AG09309 (cell line): ENCODE measurements at places on chromosomes 11 and 22.

DNA sequence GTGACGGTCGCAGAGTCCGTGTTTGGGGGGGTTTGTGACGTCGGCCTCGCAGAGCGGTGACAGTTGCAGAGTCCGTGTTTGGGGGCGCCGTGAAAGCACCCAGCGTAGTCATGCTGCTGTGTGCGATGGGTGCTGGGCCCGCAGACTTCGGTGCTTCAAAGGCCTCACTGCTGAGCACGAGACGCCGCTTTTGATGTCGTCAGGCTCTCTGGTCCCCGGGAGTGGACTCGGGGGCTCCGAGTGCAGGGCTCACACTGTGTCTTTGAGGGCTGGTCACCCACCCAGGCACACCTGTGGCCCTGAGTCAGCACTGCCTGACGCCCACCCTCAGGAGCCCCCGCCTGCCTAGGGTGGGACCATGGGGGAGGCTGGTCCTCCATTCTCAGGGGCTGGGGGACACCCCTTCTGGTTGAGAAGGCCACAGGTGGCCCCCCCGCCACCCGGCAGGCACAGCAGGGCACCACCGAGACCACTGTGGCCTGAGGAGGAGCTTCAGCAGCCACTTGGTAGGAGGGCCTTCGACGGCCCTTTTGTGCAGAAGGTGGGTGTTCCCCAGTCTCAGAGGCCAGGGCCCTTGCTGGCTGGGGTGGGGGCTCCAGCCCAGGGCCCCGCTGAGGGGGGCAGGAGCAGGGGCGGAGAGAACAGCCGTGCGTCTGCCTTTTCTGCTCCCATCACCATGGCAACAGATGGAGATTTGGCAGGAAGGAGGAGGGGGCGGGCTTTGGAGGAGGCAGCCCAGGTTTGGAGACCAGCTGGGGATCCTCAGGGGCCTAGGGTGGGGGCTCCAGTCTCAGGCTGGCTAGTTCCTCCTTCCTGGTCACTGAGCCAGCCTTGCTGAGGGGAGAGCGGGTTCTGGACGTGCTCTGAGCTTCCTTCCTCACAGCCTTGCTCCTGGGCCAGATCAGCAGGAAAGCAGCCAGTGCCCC, 20.9 kb downstream of the BRSK2 start:
- DNase-seq: no peak

GRCh38 chr22:31394326-31394725, 5.1 kb upstream of the DRG1 start:
- no peak for DNase-seq

DNA sequence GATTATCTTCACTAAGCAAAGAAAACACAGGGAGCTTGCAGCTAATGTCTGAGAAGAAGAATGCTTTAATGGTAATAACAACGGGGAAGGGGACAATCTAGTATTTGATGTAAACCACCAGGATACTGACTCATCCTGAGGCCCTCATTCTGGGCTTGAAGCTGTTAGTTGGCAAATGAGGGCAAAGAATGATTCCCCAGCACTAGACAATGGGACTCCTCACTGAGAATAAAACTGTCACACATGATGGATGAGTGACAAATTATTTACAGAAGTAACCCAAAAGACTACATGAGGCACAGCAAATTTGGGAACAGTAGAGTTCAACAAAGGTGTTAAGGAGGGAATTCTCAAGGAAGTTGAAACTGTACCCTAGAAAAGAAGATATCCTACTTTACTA, 76.3 kb downstream of the FAM168A start:
- DNase-seq: no peak

DNA sequence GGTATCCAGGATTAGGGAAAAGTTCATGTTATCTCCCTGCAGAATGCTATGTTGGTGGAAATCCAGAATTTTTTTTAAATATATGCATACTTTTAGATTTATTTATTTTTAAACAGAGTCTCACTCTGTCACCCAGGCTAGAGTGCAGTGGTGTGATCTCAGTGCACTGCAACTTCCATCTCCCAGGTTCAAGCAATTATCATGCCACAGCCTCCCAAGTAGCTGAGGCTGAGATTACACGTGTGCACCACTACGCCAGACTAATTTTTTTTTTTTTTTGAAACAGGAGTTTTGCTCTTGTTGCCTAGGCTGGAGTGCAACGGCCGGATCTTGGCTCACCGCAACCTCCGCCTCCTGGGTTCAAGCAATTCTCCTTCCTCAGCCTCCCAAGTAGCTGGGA, 2.6 kb downstream of the PACSIN2 start:
- DNase-seq: no peak

DNA sequence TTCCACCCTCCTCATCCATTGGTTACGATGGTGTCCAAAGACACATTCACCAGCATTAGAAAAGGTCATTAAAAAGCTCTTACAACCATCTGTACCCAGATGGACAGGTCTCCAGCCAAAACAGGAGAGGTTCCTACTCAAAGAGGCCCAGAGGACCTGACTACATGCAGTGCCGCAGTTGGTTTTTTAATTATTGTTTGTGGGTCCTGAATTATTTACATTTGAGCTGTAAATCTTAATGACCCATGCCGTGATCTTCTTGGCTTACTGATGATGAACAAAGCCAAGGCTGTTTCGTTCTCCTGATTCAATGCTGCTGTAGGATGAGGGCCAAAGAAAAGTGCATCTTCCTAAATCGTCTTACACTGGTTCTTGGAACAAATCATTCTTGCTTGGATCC, 83.7 kb downstream of the CADM1 start:
- DNase-seq: no peak

- DNase-seq: no peak
Measured at GRCh38 chr11:102241026-102241425, 76.3 kb upstream of the BIRC3 start.

- DNase-seq: no peak
Measured at GRCh38 chr11:18012122-18012905, 533 bp downstream of the SERGEF start.

- no peak for DNase-seq
Measured at GRCh38 chr22:38699784-38700183, 959 bp downstream of the JOSD1 start.

DNA sequence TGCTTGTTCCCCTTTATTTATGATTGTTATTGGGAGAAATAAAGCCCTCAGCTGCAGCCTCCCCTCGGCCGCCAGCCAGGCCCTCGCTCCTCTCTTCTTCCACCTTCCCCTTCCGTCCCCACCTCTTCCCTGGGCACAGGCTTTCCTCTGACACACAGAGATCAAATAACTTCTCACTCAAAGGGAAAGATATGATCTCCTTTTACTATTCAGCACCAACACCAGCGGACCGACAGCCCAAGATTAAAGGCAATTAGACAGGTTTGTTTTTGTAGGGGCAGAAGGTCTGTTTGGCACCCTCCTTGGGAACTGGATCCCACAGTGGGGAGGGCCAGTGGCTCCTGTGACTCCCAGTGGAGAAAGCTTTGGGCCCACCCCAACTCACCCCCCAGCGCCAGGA, 23.0 kb downstream of the NECTIN1 start:
- DNase-seq: no peak

GRCh38 chr11:23555085-23555484, 694.8 kb upstream of the CCDC179 start:
- DNase-seq: no peak

- DNase-seq: no peak
Measured at GRCh38 chr11:20045098-20045688, 115.1 kb downstream of the DBX1 start.

DNA sequence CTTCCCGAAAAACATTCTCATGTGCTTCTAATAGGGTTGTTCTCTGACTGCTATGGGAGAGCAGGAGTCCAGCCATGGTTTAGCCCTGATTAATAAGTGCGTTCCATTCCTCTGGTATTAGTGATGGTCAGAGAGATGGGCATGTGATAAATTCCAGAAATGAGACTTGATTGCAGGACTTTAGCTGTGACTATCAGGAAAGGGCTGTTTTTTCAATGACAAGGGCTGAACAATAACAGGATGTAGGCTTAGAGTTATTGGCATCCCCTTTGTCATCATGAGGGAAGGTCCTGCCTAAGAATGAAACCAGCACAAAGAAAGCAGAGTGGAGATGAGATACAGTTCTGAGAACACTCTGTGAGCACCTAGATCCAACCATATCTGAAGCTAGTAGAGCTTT, 494.6 kb downstream of the MIAT start:
- no peak for DNase-seq

- no peak for DNase-seq
Measured at GRCh38 chr11:64885367-64886286, 7.2 kb upstream of the EHD1 start.

DNA sequence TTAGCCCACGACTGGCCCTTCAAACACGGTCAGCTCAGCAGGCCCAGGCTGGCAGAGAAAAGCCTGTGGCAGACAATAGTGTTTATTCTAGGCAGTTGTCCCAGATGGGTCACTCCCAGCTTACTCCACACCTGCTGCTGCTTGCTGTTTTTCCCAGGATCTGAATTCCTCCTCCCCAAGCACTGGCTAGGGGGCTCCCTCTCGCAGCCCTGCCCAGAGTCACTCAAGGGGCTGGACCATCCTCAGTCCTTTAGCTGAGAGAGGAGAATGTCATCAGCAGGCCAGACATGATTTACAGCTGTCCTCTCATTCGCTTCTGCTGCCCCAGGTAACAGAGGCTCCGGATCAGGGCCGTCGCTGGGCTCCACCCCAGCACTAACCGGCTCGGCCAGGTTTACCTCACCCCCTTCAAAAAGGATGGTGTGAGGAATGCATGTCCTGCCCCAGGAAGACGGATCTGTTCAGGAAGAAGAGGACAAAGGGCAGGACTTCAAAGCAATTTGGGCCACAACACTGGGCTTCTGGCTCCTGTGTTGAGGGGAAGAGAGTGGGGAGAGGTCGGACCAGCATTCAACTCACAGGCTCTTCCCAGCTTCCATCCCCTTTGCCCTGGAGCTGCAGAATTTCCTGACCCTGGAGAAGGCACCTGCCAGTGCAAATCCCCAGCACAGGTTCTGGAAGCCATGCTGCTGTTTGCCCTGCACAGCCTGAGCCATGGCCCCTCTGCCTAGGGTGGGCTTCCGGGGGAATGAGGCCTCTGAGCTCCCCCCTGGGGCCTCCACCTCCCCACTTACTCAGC, 59.7 kb upstream of the BARX2 start:
- DNase-seq: no peak

- DNase-seq: no peak
Measured at GRCh38 chr22:27270818-27271510, 530.6 kb downstream of the MN1 start.

DNA sequence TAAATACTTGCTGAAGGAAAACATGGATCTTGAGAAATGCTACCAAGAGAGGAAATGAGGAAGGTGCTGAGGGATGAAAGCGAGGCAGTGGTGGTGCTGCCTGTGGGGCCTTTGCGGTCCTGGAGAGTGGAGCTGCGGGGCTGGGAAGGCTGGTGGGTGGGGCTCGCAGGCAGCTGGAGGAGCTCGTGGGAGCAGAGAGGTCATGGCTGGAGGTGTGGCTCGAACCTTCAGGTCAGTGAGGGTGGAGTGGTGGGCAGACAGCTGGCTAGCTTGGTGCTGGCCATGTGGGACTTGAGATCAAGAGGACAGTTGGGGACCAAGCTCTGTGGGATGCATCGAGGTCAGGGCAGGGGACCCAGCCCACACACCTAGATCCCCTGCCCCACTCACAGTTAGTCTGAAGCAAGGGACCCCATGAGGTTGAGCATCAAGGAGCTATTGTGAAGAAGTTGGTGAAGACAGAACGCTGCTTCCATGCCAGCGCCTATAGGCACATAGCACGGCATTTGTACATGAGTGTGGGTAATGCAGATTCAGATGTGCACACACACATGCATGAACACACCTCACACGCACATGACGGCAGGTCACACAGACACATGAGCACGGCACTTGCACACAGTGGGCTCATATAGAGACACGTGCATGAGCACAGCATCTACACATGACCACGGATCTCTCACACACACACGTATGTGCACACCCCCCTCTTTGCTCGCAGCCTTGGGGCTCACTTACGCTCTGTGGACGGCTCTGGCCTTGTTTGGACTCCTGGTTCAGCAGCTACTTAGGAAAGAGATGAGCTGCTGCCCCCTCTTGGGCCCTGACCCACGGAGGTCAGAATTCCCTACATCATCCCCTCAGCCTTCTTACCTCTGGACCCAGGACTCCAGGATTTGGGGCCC, 30.4 kb downstream of the SHANK3 start:
- DNase-seq: no peak

GRCh38 chr11:77884829-77885190, 63.9 kb downstream of the AAMDC start:
- DNase-seq: no peak

- no peak for DNase-seq
Measured at GRCh38 chr11:97351939-97352338, 962.1 kb downstream of the JRKL start.

DNA sequence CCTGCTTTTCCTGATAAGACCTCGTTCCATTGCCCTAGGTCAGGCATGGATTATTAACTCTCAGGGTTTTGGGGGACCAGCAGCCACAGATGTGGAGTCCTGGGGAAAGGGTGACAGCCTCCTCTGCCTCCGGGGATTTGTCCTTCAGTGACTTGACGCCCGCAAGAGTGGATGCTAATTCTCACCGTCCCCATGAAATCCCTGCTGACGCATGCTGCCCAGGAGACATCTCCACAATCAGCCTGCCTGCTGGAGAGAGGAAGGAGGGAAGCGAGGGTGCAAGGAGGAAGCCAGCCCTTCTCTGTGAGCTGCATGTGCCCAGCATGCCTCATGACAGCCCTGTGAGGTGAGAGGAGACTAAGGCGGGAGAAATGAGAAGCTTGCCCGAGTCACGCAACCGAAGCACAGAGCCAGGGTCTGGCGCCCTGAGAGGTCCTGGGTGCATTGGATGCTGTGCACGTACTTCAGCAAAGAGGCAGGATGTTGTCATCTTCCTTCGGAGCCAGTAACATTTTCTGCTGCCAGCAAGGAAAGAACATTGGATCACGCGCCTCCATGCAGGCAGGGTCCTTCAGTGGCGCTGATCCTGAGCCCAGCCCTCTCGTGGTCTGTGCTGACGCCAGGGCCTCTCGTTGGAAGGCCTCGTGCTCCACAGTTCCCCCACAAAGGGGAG, 27.3 kb upstream of the KRTAP5-6 start:
- DNase-seq: no peak

- no peak for DNase-seq
Measured at GRCh38 chr11:45431046-45432018, 145.2 kb upstream of the SYT13 start.

DNA sequence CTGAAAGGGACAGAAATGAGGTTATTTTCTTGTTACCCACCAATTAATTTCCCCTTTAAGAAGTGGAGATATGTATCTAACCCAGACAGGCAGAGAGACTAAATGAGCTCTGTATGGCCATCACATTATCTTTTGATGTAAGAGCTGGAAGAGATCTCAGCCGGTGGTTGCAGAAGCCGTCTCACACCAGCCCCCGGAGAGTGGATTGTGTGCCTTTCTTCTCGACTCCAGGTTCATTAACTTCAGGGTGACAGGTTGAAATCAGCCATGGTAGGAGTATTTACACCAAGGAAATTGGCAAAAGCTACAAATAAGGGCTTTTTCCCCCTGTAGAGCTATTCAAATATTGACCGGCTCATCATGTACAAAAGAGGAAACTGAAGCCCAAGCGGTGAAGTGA, 580.3 kb upstream of the CADM1 start:
- DNase-seq: no peak

DNA sequence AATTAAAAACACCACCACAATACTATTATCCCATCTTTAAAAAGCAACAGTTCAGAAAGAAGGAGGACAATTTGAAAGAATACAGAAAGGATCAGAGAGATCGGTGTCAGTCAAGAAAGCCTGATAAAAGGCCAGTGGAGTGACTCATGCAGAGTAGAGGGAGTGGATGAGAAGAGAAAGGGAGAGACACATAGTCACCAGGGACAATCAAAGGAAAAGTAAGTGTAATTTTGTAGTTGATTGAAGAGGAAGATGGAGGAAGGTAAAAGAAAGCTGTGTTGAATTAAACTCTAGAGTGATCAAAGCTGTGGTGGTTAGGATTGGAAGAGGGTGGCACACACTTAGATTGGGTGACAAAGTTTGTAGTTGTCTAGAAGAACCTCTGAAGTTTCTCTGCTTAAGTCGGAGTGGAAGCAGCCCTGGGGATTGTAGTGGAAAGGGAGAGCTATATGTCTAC, 14.1 kb downstream of the SPECC1L start:
- no peak for DNase-seq
